ENCODE measurements at places on chromosomes 7 and 10.

GRCh38 chr7:104045183-104045582, 55.7 kb upstream of the RELN start:
- no peak for DNase-seq

GRCh38 chr7:24381894-24382505, 98.0 kb downstream of the NPY start:
- DNase-seq = no peak

- DNase-seq = no peak
Measured at GRCh38 chr10:71367271-71367670, 29.4 kb upstream of the CDH23 start.

DNA sequence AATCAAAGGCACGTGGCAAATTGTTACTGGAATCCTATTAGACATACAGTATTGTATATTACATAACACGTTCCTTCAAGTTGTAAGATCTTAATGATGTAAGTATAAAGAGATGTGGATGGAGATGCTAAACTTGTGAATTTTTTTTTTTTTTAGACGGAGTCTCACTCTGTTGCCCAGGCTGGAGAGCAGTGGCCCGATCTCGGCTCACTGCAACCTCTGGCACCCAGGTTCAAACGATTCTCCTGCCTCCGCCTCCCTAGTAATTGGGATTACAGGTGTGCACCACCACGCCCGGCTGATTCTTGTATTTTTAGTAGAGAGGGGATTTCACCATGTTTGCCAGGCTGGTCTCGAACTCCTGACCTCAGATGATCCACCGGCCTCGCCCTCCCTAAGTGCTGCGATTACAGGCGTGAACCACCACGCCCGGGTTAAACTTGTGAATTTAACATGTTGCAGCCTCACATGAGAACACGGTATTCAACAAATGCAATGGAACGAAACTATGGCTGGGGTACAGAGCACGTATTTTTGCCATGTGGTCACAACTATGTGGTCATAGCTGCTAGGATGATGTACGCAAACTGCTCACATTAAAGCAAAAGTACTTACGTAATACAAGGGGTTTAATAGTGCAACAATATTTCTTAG, 818 bp upstream of the SUPV3L1 start:
- DNase-seq = peak; percentile 49

DNA sequence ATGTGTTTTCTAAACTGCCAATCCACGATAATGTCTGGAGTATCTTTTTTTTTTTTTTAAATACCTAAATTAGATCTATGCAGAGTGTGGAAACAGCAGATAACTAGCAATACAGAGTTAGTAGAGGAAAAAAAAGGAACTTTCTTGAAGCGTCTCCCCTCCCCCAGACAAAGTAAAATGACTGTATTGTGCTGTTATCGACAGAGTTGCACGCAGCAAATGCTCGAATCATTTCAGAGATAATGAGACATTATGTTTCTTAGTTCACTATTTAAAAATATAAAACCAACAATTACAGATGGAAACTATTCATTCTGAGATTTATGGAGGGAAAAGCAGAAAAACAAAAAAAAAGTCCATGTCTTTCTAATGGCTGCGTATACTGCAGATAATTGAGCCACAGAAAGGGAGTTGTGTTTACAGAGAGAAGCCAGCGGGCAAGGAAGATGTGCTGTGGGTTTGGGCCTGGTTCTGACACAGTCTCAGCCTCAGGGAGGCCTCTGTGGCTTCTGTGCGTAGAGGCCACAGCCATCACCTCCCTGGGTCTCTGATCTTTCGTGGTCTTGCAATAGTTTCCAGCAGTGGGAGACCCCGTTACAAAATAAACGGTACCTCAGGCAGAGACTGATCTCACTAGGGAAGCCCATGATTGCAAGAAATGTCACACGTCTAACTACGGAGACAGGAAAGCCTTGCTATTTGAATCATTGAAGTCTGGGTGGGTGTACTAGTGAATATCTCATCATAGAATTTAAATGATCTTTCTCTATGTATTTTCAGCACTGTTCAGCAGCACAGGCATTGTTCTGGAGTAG, 19.1 kb upstream of the KLF6 start:
- DNase-seq = peak; percentile 67

DNA sequence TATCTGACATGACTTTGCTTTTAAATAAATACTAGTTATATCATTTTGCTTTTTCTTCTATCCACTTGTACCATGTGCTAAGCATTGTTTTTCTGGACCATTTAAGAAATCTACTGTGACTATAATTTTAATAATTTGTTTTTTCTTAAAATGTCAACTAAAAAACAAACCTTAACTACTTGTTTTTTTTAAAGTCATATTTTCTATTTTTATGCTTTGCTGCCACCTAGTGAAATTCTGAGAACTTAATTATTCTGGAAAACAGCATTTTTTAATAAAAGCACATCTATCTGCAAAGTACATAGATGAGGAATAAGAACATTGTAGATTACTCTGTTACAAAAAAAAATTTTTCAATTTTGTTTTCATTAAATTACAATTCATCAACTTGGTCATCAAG, 47.4 kb downstream of the ORC5 start:
- no peak for DNase-seq

GRCh38 chr10:45082176-45082575, 81.5 kb downstream of the ZNF22 start:
- DNase-seq = no peak

- no peak for DNase-seq
Measured at GRCh38 chr7:116952635-116953371, 498 bp upstream of the ST7 start.

DNA sequence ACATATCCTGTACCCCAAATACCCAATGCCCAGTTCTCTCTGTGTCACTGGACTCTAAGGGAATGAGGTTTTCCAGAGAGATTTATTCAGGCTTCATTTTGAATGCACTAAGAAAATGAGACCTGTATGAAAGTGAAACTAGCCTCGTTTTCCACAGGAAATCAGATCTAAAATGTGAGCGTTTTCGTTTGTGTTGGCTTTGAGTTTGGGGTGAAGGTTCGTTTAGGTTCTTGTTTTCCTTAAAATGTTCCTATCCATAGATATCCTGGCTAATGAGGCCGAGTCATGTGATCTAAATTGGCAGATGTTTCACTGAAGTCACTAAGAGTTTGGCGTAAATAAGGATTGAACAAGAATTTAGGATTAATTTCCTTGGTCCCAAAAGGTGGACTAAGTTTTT, 90.9 kb upstream of the BMPER start:
- no peak for DNase-seq

GRCh38 chr10:88226891-88227290, 356.2 kb downstream of the RNLS start:
- no peak for DNase-seq

DNA sequence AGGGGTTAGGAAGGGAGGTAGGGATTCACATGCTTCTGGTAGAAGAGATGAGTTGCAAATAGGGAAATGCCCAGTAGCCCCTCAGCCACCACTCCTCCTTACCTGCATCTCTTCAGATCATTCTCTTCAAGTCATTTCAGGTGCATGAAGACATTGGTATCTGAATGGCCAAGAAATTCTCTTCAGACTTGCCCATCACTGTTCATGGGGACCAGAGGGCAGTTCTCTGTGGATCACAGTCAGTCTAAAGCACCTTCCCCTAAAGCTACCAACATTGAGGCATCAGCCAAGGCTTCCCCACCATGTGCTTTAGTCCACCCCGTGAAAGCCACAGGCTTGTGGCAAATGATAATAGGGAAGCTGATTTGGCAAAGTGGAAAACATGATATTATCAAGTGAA, 319.4 kb upstream of the ZNF32 start:
- DNase-seq = no peak

- no peak for DNase-seq
Measured at GRCh38 chr10:56349611-56350010, 11.4 kb downstream of the ZWINT start.

Measured in activated naive CD4-positive, alpha-beta T cell treated with anti-CD3 and anti-CD28 coated beads, Interleukin-2, amount 10 ng/mL, durations not matched to agents 7 days and 5 days (primary cell).